ENCODE measurements at places on chromosomes 13 and 19.

DNA sequence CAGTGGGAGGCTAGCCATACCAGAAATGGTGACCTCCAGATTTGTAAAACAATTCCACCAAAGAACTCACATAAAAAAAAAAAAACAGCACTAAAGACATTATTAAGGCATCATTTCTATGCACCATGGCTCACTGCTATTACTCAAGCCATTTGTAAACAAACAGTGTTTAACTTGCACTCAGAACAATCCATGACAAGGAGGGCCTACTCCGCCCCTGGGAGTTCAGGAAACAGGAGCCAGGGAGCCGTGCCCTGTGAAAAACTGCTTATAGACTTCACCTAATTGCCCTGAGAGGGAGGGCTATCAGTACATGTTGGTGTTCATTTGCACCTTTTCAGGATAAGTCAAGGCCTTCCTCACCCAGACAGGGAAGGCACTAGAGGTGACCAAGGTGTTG, 103.2 kb downstream of the ZNF429 start:
- DNase-seq = no peak

DNA sequence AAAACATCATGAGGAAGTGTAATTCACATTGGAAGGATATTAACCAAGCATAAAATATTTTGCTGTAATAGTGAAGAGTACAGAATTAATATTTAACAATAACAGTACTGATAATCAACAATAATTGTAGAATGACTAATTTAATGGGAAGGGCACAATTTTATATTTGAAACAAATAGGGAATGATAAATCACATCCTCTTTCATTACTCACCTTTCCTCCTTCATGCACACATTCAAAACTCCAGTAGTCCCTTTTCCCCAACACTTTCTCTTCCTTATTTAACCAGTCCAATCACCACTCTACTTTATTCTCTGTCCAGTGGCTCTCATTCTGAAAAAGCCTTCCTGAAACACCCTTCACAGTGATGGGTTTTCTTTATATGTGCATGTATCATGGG, 110.8 kb upstream of the POSTN start:
- DNase-seq = no peak

GRCh38 chr19:12953799-12954611, 3.0 kb downstream of the GADD45GIP1 start:
- no peak for DNase-seq

DNA sequence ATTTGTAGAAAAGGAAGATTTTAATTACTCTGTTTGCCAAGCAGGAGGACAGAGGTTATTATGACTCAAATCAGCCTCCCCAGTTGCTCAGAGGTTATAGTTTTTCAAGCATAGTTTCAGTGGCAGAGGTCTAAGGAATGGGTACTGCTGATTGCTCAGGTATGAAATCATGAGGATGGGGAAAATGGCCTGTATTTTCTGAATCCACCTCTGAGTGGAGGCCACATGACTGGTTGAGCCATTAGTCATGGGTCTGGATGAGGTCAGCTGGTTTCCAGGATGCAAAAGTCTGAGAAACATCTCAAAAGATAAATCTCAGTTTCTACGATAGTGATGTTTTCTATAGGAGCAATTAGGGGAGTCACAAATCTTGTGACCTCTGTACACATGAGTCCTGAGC, 62.8 kb upstream of the CEACAM8 start:
- DNase-seq = no peak

DNA sequence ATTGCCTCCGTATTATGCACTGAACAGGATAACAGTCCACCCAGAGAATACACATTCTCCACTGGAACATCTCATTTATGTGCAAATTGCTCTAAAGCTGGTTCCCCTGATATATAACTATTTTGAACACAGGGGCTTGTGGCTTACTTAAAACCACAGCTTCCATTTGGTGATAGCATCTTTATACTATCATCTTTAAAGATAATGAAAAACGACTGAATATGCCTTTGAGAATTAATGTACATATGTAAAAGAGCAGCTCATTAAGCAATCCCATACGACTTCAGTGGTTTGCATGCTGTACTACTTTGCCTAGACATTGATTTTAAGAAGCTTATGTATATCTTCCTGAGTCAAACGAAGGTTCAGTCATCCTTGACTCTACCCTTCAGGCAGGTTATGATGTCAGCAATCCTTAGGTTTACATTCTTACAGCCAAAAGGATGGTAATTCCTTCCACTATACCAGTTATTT, 40.8 kb downstream of the BRD4 start:
- no peak for DNase-seq

DNA sequence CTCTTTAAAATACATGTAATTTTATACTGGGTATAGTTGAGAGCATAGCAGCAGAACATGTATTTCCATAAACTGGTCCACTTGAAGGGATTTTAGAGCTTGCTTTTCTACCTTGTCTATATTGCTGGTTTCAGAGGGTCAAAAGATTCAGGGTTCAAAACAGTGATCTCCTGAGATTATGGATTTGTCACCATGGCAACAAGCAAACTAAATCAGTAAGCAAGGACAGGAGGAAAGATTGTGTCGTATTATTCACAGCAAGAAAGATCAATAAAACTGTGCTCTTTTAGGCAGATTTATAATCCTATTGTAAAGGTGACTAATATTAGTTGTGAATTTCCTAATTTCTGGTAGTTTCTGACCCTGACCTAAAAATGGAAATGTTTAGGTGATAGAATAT, 496.4 kb downstream of the LMO7 start:
- DNase-seq = no peak

DNA sequence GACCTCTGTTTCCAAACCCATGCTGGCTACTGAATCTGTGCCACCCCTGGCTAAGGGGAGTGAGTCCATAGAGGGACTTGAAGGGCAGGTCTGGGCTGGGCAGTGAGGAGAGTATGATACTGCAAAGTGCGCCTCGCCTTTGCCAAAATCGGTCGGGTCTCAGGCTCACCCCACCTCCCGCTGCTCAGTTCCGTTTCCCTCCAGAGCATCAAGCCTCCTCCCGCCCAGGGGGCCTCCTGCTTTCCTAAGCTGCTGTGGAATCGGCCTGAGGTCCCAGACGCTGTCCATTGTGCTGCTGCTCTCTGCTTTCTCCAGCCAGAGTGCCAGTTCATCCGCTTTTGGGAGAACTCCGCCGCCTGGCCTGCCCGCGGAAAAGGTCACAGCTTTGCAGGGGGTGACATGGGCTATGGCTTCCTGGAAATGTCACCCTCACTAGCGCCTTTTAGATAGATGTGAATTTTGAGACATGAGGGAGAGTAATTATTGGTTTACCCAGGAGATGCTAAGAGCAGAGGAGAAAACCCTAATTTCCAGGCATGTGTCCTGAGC, 1418.4 kb downstream of the UQCRFS1 start:
- no peak for DNase-seq

DNA sequence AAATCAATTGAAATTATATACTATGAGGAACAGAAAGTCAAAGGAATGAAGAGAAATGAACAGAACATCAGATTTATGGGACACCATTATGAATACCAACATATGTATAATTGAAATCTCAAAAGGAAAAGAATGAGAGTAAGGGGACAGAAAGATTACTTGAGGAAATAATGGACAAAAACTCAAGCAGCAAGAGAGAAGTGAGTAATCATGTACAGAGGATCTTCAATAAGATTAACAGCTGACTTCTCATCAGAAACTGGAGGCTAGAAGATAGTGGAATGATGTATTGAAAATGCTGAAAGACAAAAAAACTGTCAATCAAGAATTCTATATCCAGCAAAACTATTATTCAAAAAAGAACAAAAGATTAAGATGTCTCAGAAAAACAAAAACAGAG, 10.4 kb downstream of the MTUS2 start:
- DNase-seq = no peak

- DNase-seq = no peak
Measured at GRCh38 chr13:73251626-73252265, 192.9 kb downstream of the KLF5 start.

DNA sequence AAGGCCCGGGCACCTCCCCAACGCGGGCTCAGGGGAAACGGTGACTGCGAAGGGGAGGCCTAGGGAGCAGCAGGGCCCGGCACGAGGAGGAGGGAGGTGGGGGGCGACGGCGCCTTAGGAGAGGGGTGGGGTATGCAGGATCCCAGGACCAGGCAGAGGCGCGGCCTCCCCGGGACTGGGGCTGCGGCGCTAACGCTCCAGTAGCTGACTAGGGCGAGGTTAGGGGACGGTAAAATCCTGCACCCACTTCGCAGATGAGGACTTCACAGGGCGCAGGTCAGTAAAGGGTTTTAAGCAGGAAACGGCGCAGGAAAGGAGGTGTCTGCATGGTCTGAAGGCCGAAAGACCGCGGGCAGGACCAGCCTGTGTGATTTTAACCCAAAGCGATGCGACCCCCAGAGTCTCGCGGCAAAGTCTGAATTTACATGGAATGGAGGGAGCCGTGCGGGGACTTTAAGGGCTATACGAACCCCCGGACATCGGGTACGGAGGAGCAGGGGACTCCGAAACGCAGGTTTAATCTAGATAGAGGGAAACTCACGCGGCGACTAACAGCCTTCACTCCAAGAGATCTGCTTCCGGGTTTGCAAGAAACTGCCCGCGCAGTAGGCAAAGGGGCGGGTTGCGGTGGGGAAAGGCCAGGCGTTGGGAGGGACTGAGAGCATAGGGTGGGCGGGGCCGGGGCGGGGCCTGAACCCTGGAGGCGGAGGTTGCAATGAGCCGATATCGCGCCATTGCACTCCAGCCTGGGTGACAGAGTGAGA, at the start of gene ZNF665:
Gene ZNF665 (minus strand): TSS at position 588 of the 764 bp plus-strand sequence. CDS start 10,460 bp downstream, outside the sequence.
- DNase-seq = peak; percentile 48

GRCh38 chr19:23789246-23789645, 30.6 kb upstream of the ZNF681 start:
- DNase-seq = no peak

GRCh38 chr13:108895220-108895704, 265.9 kb downstream of the MYO16 start:
- DNase-seq = no peak

- DNase-seq = no peak
Measured at GRCh38 chr13:34419025-34419424, 523.0 kb upstream of the NBEA start.

DNA sequence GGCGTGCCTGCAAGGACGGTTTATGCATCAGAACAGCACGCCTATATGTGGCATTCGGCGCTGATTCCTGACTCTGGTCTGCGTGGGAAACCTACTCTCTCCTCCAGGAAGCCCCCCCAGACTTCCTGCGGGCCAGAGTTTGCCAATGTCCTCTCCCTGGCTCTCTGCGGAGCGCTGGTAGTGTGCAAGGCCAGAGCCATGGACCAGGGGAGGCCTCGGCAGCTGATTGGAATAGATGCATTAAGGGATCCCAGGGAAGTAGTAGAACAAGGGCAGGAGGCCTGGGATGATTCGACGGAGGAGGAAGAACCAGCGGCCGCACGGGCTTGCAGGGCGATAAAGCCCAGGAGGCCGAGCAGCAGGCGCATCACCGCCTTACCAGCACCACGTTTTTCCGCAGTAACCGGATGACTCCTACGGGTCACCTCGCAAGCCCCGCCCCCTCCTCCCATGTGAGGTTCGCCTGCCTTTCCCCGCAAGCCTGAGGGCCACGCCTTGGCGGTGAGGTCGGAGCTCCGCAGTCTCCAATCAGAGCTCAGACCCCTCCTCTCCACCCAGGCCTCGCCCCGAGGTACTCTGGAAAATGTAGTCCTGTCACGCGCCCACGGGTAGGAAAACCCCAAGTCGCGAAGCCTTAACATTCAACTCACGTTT, 5.0 kb downstream of the CLEC11A start:
- peak; percentile 2 for DNase-seq

- no peak for DNase-seq
Measured at GRCh38 chr19:40565910-40566495, 10.7 kb upstream of the SHKBP1 start.

DNA sequence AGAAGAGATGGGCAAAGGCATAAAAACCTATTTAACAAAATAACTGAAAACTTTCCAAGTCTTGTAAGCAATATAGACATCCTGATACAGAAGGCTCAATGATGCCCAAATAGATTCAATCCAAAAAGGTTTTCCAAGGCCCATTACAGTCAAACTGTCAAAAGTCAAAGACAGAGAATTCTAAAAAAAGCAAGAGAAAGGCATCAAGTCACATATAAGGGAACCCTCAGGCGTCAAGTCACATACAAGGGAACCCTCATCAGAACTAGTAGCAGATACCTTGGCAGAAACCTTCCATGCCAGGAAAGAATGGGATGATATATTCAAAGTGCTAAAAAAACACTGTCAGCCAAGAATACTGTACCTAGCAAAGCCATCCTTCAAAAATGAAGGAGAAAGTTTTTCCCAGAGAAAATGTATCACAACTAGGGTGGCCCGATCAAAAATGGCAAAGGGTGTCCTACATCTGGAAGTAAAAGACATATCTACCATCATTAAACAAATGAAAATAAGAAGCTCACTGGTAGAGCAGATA, 21.2 kb downstream of the ZNF829 start:
- DNase-seq = no peak

DNA sequence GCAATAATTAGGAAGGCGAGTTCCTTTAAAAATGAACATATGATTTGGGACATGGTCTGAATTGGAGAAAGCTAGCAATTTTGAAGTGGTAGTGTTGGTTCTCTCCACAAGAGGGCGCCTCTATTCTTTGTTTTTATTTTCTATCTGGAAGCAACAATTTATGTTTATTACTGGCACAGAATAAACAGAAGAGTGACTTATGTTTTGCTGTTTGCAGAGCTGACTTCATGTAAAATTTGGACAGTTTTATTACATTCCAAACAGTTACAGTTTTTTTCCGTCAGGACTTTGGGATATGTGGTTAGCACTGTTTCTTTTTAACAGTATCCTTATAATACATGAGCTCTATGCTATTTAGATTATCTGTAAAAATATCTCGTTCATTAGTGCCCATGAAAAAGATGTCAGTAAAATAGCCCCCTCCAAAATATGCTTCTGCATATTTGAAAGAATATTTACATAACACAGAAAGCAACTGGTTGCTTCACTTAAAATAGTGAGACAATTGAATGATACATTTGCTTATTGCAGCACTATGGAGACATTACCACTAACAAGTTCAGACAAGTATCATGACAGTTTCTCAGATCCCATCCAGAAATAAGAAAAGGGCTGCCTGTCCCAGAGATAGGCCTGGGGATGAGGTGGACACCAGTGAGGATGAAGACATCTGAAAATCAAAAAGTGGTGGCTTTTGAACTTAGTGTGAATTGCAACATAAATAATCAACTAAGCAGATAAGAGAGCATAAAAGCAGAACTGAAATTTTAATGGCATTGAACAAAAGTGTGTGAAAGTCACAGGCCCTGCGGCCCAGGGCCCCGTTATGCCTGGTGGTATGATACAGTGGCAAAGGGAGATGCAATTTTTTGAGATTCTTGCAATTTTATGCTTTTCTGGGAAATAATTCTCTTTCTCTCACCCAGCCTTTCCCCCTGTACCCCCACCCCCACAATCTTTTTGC, 32.3 kb upstream of the FGF9 start:
- no peak for DNase-seq

DNA sequence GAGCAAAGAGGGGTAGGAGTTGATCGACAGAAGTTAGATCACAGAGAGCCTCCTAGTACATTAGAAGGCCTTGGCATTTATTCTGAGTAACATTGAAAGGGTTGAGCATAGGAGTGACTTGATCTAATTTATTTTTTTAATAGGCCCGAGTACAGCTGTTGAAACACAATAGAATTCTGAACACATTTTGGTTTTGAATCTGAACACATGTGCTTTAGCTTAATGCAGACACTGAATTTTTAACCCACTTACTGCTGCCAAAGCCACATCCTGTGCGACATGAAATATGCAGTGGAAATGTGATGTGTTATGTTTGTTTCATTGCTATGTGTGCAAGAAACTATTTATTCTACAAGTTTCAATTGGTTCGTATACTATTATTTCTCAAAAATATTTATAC, 1505.9 kb downstream of the PCDH9 start:
- DNase-seq = no peak

GRCh38 chr19:11481534-11482383, 913 bp upstream of the ELAVL3 start:
- DNase-seq = peak; percentile 72

GRCh38 chr13:89457977-89458376, 1786.8 kb downstream of the SLITRK5 start:
- peak; percentile 88 for DNase-seq

Measured in retinal pigment epithelial cell (primary cell).